Stimulated activated CD4-positive, alpha-beta T cell treated with anti-CD3 and anti-CD28 coated beads, Interleukin-15, amount 100 ng/mL, for 48 hours (primary cell): ENCODE measurements at places on chromosomes 2 and 18.

DNA sequence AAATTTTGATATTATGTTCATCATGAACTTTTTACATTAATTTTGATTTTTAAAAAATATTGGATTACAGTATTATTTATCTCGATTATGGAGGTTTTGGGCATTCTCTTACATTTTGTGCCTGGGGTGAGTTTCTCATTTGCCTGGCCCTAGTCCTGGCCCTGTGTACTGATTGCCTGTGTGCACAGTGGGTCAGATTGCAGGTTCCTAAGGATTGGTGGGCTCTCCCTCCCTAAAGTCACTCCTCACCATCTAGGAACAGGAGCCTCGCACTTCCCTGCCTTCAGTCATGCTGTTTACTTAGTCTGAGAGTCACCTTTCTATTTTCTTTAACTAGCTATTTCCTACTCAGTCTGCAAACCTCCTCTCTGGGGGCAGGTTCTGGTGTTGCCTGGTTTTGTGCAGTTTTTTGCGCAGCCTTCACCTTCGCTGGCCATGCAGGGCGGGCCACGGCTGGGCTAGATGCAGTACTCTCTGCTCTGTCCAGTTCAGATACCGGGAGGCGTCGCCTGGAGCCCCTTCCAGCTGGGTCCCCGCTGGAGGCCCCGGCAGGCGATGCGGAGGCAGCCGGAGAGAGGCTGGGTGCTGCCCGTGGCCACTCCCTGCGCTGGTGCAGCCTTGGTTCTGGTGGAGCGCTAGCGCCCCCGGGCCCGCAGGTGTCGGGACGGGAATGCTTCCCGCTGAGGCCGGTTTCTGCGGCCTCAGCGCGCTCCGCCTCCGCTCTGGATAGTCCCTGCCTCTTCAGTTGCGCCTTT lies 23.3 kb upstream of the MC5R start:
- DNase-seq = no peak

GRCh38 chr2:136211701-136212100 lies 93.8 kb upstream of the CXCR4 start:
- no peak for DNase-seq

DNA sequence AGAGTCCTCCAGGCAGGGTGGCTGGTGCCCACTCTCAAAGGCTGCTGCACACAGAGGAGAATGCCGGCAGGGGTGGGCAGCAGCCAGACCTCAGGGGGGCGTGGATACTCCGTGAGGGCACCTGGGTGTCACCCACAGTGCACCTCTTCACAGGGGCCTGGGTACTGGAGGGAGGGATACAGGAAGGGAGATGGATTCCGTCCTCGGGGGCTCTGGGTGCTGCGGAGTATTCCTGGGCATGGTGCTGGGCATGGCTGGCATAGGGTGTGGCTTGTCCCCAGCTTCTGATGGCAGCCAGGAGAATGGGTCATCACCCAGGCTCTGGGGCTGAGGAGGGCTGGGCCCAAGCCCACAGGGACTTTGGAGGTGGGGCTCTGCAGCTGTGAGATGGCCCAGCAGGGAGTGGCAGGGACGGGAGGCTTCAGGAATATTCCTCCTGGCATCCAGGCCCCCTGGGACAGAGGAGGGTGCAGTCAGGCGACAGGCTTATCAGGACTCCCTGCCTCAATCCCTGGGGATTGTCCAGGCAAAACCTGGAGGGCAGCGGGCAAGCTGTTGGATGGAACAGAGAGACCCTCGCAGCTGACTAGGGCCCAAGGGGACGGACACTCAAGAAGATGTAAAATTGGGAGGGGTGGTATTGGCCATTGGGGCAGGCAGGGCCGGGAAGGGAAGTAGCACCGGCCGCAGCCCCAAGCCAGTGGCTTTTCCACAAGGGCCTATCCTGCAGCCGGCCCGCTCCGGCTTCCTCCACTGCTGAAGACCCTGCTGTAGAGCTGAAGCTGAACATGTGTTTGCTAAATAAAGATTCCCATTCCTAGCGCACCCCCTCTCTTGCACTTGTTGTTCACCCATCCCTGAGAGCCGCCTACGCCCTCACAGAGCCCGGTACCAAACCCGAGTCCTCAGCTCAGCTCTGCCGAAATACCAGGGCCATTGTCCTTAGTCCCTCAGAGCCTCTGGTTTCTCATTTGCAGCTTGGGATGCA lies 5.7 kb upstream of the KLHL30 start:
- DNase-seq = no peak

- no peak for DNase-seq
Measured at GRCh38 chr2:169087757-169088379, 18.5 kb downstream of the DHRS9 start.

GRCh38 chr2:194252127-194252526 lies 1404.9 kb upstream of the SLC39A10 start:
- DNase-seq = no peak

DNA sequence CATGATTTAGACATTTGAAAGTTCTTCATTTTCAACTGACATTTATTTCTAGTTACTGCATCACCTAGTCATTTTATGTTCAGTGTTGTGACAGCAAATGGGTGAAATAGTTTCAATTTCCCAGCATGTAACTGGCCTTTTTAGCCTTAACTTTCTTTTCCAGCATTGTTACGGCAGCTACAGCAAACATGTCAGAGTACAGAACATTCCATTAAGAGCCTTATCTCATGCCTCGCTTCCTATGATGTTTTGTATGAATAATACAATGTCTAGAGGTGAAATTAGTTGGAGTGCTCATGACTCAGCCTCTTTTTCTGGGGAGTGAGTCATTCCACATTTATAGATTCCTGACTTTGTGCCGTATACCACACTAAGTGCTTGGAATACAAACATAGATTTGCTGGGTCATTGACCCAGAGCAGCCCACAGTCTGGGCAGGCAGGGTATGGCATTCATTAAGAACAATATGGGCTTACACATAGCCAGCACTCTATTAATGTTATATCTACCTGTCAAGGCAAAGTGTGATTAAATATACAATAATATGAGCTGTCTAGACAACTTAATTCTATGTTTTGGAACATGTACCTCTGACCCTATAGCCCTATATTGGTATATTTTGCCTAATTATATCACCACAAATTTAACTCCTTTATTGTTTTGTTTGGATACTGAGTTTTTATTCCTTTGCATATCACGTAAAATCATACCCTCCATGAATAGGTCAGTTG lies 72.2 kb downstream of the MAP2 start:
- DNase-seq = no peak

DNA sequence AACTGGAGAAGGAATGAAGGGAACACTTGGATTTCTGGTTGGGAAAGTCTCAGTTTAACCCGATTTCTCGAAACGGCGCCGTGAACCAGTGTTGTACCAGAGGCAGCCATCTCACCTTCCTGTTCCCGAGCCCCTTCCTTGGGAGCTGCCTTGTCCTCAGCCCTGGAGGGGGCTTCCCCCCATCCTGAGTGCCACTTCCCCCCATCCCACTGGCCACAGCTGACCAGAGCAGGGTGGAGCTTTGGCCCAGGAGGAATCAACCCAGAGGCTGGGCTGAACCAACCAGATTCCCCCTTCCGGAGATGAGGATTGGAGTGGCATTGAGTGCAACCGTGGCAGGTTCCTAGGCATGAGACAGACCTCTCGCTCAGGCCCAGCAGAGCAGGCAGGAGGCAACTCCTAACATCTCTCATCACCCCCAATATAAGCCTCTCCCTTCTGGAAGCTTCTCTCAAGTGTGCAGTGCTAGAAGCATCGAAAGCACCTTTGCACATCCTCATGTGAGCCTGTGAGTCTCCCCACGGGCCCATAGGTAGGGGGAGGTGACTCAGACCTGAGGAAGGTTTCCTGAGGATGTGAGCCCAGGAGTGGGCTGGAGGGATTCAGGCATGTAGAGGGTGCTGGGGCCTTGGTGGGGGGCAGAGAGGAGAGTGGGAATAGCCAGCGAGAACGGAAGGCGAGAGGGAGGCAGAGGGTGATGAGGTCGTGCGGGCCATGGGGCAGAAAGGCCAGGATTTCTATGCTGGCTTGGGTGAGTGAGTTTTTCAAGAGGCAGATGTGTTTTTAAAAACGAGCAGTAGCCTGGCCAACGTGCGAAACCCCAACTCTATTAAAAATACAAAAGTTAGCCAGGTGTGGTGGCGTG lies 11.9 kb downstream of the NGEF start:
- DNase-seq = no peak
